ENCODE measurements at places on chromosomes 1 and 21. TPM values are rescaled to one million over a fixed set of nuclear protein-coding genes. Genes with fewer than 3 reads are reported as not detected.

Gene AMY1B
- not detected for total RNA-seq

DNA sequence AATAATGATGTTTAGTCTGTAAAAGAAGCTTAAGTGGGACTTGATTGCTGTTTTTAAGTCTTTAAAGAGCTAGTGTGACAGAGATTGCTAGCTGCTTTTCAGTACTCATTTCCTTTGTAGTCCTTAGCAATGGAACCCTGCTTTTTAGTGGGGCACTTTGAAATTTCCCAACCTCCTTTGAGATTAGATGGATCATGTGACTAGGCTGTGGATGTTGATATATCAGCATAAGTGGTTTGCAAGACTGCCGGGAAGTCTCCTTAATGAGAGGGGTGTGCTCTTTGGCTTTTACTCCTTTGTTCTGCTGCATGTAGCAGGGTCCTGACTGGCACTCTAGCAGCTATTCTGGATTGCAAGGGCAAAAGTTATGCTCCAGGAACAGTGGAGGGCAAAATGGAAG lies 11.2 kb upstream of the RCOR3 start:
- H3K27ac ChIP-seq: no peak overlapping the region
- H3K4me1 ChIP-seq: no peaks in the 10 kb centered on the region
- no peak for DNase-seq
- no peak overlapping the region for H3K4me3 ChIP-seq
- H3K36me3 ChIP-seq: no peaks in the 10 kb centered on the region

DNA sequence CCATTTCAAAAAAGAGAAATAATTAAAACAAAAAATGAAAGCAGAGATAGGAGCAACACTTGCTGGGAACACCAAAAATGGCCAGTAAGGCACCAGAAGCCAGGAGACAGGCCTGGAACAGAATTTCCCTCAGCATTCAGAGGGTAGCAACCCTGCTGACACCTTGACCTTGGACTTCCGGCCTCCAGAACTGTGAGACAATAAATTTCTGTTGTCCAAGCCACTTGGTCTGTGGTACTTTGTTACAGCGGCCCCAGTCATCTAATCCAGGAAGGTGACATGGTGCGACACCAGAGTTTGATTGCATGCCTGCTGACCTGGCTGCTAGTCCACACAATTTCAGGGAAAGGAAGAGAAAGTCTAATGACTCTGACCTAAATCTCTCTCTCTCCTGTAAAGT lies 10.6 kb upstream of the RAB4A start:
- H3K4me3 ChIP-seq: no peak overlapping the region
- DNase-seq: no peak
- H3K27me3 ChIP-seq: peaks cover 13% of the 10 kb centered on the region
- no peaks in the 10 kb centered on the region for H3K36me3 ChIP-seq
- H3K27ac ChIP-seq: no peak overlapping the region
- H3K4me1 ChIP-seq: peaks cover 15% of the 10 kb centered on the region

- DNase-seq: no peak
- H3K27ac ChIP-seq: no peak overlapping the region
- no peaks in the 10 kb centered on the region for H3K36me3 ChIP-seq
- H3K4me3 ChIP-seq: no peak overlapping the region
- no peaks in the 10 kb centered on the region for H3K4me1 ChIP-seq
Measured at GRCh38 chr1:71196685-71197084, 115.8 kb upstream of the ZRANB2 start.

DNA sequence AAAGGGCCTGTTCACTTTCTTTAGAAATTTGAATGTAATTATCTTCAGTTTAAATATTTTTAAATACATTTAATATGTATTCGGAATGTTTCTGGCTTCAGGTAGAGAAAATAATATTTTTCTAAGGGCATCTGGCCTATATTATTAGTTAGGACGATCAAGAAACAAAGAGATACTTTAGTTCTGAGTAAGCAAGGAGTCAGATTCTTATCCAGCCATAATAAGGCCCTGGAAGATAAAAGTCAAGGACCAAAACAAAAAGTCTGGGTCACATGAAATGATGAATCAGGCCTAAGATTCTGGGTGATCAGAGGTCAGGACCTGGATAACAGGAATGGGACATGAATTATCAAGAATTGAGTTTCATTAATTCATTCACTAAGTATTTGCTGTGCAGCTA lies 6.3 kb downstream of the PHC2 start:
- no peak overlapping the region for H3K4me3 ChIP-seq
- no peaks in the 10 kb centered on the region for H3K4me1 ChIP-seq
- no peak for DNase-seq
- peaks cover 12% of the 10 kb centered on the region for H3K27me3 ChIP-seq

Gene AMPD1
- total RNA-seq: not detected

Gene OR2L13
- total RNA-seq: not detected
